ENCODE measurements at places on chromosomes 6 and 20. TPM values are rescaled to one million over a fixed set of nuclear protein-coding genes. Genes with fewer than 3 reads are reported as not detected.

Gene DSE
- 61.5 TPM for total RNA-seq

Gene ZNF292
- 19.0 TPM for total RNA-seq

Gene FAM83C
- not detected for total RNA-seq

Gene WFDC10B
- total RNA-seq = not detected

Gene C20orf141
- not detected for total RNA-seq

Gene LINC00237
- not detected for total RNA-seq

Gene DEF6
- 0.36 TPM for total RNA-seq

Gene THBS2
- total RNA-seq = 260 TPM

Gene POU5F1
- total RNA-seq = not detected

Gene ZSCAN31
- total RNA-seq = 13.4 TPM

Gene SLC12A5
- 0.63 TPM for total RNA-seq

Gene KHDRBS2
- total RNA-seq = not detected

Data from endothelial cell of coronary artery (primary cell).